ENCODE measurements at places on chromosomes 1 and 21.

- DNase-seq, result no peak
These were observed 23.4 kb downstream of the ARID1A start for GRCh38 chr1:26719205-26719604.

GRCh38 chr1:191405417-191405816, 752.8 kb upstream of the RGS18 start:
- no peak for DNase-seq

DNA sequence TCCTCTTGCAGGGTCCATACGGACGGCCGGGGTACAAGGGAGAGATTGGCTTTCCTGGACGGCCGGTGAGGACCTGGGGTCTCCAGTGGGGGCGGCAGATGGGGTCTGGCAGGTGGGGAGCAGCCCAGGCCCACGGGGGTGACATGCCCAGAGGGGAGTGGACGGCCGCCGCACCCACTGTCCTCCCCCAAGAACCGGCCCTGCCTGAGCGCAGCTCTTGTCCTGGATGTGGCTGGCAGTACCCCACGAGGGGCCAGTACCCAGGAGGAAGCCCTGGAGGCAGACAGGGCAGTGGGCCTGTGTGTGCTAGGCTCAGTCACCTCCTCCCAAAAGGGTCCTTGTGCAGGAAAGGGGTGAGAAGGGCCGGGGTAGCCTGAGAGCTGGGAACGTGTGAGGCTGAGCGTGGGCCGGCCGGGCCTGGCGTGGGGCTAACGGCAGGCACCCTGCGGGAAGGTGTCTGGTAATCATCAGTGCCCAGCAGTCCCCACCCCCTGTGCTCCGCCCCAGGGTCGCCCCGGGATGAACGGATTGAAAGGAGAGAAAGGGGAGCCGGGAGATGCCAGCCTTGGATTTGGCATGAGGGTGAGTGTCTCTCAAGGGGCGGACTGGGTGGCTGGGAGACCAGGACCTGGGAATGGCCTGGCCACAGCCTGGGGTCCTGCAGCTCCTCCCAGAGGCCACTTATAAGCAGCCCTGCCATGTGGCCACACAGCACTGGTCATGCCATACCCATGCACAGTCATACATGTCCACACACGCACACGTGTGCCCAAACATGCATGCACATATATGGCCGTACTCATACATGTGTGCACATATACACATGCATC, 47.2 kb downstream of the SLC19A1 start:
- DNase-seq, result no peak

DNA sequence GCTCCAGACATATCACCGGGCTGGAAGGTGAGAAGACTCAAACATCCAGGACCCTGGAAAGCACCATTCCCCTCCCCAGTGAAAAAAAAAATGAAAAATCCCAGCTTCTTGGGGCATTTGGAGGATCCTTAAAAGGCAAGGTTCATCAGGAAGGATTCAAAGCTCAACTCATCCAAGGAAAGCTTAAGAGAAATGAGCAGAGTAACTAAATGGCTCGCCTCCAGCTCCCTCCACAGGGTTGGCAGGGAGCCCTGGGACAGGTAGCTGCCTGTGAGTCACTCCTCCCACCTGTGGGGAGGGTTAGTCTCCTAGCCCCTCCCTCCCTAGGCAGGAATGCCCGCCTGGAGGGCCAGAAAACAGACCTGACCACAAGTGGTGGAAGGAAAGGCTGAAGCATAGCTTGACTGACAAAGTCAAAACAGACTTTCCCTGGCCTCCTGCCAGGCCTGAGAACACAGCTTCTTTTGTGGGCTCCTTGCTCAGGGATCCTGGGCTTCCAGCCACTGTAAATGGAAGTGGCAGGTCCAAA, 712 bp upstream of the LAMB3 start:
- DNase-seq, result peak; percentile 72

DNA sequence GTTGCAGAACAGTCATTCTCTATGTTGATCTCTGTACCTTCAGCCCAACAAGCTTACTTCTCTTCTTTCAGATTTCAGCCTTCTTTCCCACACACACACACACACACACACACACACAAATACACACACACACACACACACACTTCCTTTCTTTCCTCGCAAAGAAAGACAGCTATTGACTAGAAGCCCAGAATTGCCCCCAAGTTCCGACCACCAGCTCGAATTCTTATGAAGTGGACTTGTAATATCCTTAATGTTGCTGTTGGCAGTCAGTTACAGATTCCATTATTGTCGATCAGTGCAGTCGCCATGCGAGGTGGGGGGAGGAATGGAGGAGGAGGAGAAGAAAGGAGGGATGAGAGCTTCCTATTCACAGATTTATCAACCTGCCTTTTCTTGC, 125.5 kb downstream of the CLEC20A start:
- DNase-seq, result no peak

DNA sequence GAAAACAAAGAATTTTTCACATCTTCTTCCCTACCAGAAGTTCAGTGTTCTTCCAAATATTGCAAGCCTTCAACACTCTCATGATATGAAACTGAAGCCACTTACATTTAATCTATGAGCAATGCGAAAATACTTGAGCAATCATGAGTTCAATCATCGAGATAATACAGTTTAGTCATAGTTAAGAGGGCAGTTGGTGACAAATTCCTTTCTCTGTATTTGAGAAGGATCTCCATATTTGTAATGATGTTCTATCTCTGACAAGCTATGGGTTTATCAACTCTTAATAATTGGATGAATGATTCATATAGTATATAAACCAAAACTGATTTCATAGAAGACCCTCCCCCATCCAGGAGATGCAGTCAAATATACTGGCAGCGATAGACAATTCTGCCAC, 29.7 kb upstream of the PYHIN1 start:
- DNase-seq, result no peak

GRCh38 chr1:13679651-13680050, 20.3 kb upstream of the PRDM2 start:
- no peak for DNase-seq

DNA sequence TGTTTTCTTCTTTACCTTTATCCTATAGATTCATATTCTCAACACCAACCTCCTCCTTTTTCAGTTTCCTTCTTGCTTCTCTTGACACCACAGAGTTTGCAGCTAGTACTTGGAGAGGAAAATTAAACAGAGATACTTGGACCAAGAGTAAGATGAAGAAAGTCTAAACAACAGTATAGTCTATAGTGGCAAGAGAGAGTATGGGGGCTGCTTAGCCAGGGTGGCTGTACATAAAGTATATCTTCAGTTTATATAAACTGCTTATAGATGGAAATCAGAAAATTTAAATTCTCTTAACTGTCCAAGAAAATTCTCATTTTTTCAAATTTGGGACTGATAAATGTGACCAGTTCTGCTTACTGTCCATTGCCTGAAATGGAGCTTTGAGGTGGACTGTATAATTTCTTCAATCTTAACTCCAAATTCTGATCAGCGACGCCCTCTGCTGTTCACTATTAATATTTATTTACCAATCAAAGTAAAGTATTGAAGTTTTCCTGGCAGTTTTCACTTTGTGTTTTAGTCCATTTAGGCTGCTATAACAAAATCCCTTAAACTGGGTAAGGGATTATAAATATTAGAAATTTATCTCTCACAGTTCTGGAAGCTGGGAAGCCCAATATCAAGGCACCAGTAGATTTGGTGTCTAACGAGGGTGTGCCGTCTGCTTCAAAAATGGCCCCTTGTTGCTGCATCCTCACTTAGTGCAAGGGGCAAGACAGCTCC, 14.8 kb upstream of the METTL18 start:
- DNase-seq, result peak; percentile 27

DNA sequence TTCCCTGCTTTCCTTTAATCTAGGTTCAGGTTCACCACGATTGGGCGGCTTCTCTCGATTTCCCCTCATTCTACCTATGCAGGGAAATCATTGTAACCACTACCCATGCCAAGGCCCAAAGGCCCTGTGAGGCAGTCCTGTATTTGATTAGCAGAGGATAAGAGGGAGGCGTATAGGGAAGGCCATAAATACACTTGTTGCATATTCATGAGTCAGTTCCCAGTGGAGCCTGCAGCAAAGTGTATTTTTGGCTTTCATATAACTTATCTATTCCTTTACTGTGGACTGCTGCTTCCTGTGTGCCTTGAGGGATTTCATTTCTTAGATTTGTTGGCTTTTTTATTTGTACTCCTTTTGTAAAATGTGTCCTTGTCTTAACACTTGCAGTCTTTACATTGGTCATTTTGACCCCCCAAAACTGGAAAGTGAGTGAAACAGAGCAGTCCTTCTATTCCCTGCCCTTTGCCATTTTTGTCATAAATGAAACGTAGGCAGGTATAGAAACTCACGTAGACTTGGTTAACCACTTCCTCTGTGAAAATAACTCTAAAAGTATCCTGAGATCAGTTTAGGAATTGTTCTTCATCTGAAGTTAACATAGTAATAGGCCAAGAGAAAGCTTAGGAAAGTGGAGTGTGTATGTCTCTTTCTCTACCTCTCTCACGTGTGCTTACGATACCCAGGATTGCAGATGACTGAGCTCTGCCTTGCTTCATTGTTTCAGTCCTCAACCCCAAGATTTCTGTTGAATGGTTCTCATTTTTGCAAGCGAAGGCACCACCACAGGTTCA, 19.6 kb upstream of the KCNQ4 start:
- DNase-seq, result no peak

- no peak for DNase-seq
These were observed 532.8 kb downstream of the MATN1 start for GRCh38 chr1:30190511-30191153.

GRCh38 chr1:227880342-227880924, 65.0 kb downstream of the PRSS38 start:
- DNase-seq, result no peak

GRCh38 chr1:70627910-70628309, 216.8 kb downstream of the CTH start:
- no peak for DNase-seq

GRCh38 chr1:35506960-35507912, 50.0 kb downstream of the KIAA0319L start:
- DNase-seq, result no peak

DNA sequence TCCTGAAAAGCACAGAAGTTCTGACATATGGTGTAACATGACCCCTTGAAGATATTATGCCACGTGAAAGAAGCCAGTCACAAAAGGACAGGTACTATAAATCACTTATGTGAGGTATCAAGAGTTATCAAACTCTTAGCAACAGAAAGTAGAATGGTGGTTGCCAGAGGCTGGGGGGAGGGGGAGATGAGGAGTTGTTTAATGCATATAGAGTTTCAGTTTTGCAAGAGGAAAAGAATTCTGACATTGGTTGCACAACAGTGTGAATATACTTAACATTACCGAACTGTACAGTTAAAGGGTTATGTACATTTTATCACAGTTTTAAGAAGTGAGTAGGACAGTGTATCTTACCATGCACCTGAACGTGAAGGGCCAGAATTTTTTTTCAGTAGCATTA, 80.0 kb downstream of the USP25 start:
- no peak for DNase-seq

DNA sequence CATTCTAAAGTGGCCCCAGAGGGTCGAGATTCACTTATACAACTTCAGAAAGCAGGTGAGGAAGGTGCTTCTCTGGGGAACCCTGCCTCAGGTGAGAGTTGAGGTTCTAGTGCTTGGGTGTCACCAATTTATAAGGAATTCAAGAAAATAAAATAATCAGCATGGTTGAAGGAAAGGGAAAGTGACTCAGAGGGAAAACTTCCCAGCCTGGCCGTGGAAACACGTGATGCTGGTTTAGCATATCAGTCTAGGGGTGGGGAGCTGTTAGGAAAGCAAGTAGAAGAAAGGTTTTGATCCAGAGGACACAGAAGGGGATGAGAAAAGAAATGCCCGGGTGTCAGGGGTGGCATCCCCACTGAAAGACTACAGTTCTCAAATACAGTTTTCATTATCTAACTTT, 37.7 kb upstream of the TMEM125 start:
- DNase-seq, result no peak

DNA sequence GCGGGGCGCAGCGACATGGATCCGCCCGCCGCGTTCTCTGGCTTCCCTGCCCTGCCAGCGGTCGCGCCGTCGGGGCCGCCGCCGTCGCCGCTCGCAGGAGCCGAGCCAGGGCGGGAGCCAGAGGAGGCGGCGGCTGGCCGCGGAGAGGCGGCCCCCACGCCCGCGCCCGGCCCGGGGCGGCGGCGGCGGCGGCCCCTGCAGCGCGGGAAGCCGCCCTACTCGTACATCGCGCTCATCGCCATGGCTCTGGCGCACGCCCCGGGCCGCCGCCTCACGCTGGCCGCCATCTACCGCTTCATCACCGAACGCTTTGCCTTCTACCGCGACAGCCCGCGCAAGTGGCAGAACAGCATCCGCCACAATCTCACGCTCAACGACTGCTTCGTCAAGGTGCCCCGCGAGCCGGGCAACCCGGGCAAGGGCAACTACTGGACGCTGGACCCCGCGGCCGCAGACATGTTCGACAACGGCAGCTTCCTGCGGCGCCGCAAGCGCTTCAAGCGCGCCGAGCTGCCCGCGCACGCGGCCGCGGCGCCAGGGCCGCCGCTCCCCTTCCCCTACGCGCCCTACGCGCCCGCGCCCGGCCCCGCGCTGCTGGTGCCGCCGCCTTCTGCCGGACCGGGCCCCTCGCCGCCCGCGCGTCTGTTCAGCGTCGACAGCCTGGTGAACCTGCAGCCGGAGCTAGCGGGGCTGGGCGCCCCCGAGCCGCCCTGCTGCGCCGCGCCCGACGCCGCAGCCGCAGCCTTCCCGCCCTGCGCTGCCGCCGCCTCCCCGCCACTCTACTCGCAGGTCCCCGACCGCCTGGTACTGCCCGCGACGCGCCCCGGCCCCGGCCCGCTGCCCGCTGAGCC, 459 bp downstream of the FOXE3 start:
- no peak for DNase-seq

All from COR-L47 (cell line).